ENCODE measurements at places on chromosomes 5 and 9.

DNA sequence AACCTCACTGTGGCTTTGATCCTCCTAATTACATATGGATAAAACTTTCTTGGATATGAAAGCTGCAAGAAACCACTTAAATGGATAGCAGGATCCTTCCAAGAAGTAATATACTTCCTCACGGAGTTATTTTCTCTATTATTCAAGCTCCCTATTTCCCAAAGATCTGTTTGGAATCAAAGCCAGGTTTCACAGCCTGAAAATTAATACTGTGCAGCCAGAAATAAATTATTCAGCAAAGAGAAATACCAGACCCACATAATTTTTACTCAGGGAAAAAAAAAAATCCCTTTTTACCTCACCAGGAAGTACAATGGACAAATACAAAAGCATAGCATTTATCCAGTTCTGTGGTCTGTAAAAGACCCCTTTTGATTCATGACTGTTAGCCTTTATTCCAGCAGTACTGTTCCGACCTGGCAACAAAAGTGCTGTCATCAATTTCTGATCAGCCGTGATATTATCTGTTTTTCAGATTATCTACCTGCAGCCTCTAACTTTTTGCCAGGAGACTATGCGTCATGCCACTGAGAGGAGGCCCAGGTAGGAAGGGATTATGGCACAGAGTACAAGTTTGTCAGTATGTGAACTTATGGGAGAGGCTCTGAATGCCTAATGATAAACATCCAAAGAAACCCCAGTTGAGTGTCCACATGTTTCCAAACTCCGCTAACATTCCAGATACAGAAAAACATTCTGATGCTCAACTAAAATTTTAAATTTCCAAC lies 57.0 kb downstream of the FBN2 start:
- DNase-seq, result no peak

- DNase-seq, result no peak
Observed at GRCh38 chr5:95760273-95761191, 29.4 kb downstream of the RHOBTB3 start.

GRCh38 chr5:117623042-117623805 lies 1048.6 kb upstream of the SEMA6A start:
- no peak for DNase-seq

GRCh38 chr5:27328480-27328879 lies 290.1 kb upstream of the CDH9 start:
- DNase-seq, result no peak

DNA sequence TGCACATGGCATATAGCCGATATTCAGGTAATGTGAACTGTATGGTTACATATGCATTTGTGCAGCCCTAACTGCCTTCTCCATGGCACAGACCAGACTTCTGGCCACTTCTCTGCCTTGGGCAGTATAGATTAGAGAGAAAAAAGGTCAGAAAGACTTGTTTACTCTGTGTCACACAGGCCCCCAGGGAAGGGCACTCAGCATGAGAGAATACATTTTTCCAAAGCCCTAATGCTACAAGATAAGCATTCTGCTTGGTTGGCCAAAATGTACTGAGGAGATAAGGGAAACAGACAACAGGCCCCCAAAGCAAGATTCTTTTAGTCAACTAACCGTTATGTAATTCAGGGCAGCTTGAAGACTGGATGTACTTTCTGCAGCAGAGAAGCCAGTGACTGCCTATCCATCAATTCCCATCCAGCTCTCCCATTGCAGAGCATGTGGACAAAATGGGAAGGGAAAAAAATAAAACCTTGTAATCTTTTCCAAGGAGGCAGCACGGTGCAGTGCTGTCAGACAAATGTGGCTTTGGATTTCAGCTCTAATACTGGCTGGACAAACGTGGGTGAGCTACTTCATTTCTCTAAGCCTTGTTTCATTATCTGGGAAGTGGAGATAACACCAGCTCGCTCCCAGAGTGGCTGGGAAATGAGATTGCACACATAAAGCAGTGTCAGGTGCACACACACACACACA lies 205.9 kb downstream of the NSG2 start:
- no peak for DNase-seq

- no peak for DNase-seq
Observed at GRCh38 chr9:126348911-126349550, 22.4 kb downstream of the MVB12B start.

- DNase-seq, result no peak
Observed at GRCh38 chr5:14802541-14802940, 69.0 kb downstream of the ANKH start.

DNA sequence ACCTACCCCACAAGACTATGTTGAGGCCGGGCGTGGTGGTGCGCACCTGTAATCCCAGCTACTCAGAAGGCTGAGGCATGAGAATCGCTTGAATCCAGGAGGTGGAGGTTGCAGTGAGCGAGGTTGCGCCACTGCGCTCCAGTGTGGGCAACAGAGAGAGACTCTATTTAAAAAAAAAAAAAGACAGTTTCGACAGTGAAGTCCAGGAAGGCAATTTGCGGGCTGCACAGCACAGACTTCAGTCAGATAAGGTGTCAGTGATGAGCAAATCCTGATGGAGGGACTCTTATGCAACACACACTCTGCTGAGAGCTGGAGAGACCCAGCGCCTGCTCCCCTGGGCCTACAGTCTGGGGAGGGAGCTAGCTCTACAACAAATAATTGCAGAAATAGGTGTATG lies 14.2 kb downstream of the CCNJL start:
- no peak for DNase-seq

DNA sequence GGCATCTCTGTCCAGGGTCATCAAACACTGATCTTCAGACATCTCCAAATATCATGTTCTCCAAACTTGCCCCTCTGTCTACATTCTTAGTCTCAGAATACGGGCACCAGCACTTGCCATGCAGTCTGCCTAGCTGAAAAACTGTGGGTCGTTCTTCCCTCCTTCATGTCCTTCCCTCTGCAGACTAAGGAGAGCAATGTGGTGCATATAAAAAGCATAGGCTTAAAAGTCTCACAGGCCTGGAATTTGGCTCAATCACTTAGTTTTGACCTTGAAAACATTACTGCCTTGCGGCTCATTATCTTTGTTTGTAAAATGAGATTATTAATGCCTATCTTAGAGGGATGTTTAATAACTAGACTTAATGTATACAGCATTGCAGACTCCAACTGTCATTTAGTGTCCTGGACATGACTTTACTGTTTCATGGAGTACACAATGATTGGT lies 362.8 kb downstream of the NPR3 start:
- DNase-seq, result no peak

- no peak for DNase-seq
Observed at GRCh38 chr9:17082343-17083064, 52.3 kb upstream of the CNTLN start.

DNA sequence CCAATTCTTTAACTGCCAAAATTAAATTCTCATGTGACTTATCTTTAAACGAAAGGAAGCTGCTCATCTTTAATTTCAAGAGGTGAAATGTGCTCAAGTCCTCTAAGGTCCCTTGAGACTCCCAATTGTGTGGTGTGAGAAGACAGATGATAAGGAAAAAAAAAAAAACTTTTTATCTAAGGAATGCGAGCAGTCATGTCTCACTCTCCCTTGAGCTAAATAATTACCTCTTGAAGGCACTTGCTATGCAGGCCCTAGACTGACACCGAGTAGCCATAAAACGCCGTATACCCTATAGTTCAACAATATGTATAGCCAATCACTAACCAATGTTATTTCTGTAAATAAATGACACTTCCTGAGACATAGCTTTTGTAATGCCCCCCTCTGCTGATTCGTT lies 1.5 kb upstream of the DTWD2 start:
- no peak for DNase-seq

DNA sequence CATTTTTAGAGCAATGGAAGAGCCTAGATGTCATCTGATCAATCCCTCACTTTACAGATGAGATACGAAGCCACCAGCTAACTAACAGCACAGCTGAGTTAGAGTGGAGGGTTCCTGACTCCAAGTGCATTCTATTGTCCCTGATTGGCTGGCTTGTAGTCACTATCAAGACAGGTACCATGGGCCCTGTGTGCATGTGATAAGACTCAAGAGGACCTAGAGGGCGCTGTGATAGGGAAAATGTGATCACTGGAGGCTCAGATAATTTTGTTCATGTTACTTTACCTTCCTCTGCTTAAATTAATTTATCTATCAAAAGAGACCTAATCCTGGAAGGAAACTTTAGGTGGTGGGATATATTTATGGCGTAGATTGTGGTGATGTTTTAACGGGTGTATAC lies 19.5 kb upstream of the SNAPC3 start:
- DNase-seq, result no peak

- no peak for DNase-seq
Observed at GRCh38 chr5:97167435-97167834, 15.6 kb downstream of the RIOK2 start.

DNA sequence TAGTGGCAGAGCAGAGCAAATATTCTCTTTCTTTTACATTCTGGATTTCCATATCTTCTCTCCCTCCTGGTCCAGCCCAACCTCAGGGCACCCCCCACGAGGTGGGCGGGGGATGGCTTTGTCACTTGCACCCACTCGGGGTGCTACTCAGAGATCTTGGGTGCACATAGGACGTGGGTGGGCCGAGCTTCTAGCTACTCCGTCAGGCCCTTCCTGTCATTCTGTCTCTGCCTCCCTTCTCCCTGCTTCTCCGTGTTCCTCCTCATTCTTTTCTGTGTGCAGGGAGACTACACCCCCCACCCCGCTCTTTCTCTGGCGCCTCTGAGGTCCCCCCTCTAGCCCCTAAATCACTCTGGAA lies 19.5 kb downstream of the PCDHGC5 start:
- DNase-seq, result no peak

DNA sequence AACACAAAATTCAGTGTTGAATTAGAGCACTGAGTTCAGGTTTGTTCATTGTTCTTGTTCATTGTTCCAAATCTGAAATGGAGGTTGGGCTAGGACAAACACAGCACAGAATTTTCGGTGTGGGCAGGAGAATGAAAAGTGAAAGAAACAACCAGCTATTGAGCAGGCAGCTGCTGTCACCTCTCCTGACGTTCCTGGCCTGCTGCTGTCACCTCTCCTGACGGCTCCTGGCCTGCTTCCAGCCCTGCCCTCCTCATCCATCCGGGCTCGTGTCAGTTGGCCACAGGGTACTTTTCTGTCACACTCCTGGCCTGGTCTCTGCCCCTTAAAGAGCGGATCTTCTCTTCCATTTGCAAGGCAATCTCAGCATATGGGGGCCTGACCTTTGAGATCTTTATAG lies 45.2 kb upstream of the CKMT2 start:
- no peak for DNase-seq

DNA sequence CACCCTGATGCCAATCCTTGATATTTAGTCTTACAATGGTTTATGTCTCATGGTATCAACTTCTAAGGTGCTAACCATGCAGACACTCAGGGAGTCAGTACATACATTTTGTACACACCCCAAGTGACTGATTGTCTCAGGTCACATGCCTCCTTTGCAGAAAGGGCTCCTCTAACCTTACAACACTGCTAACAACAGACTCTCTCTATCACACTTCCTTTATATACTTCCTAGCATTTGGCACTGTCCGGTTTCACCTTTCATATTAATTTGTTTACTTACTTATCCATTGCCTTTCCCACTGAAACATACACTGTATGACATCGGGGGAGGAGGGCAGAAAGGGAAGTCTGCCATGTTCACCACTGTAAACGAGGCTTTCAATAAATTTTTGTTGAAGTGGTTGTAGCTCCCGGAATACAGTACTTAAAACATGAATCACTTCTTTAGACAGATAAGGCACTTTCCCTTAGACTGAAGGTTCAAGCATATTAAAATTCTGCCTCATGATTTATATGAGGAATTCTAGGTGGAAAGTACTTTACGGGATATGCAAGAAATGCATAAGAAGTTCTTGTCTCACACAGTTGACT lies 20.6 kb downstream of the EMB start:
- DNase-seq, result no peak

- DNase-seq, result no peak
Observed at GRCh38 chr9:93231121-93231694, 47.3 kb downstream of the WNK2 start.

GRCh38 chr5:14503017-14503680 lies 78.4 kb upstream of the OTULINL start:
- no peak for DNase-seq

GRCh38 chr5:1231354-1231905 lies 6.2 kb downstream of the SLC6A18 start:
- DNase-seq, result no peak

Measured in NCI-H1092 (cell line).